ENCODE measurements at places on chromosomes 4 and X.
A peak's percentile ranks its signal among the peaks of the same experiment; 100 is the strongest.

DNA sequence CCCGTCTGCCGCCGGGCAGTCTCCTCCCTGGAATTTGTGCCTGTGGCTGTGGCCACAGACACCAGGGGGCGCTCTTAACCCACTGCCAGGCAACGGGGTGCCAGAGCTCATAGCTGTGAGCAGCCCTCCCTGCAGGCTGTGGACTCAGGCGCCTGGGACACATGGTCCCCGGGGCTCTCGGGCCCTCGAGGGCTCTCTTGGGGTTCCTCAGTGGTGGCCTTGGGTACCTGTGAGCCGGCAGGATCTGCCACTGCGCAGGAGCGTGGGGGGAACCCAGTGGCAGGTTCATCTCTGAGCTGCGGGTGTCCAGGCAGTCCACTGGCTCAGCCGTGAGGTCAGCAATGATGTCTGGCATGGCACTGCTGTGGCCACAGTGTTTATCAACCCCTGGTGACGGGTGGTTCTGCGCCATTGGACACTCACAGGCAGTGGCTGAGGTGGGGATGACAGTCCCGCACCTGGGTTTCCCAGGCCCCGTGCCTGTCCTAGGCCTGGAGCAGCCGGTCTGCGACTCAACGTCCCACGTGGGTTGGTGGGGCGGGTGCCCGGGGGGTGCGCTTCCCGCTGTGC lies 37.2 kb downstream of the PCGF3 start:
- no peak for DNase-seq

DNA sequence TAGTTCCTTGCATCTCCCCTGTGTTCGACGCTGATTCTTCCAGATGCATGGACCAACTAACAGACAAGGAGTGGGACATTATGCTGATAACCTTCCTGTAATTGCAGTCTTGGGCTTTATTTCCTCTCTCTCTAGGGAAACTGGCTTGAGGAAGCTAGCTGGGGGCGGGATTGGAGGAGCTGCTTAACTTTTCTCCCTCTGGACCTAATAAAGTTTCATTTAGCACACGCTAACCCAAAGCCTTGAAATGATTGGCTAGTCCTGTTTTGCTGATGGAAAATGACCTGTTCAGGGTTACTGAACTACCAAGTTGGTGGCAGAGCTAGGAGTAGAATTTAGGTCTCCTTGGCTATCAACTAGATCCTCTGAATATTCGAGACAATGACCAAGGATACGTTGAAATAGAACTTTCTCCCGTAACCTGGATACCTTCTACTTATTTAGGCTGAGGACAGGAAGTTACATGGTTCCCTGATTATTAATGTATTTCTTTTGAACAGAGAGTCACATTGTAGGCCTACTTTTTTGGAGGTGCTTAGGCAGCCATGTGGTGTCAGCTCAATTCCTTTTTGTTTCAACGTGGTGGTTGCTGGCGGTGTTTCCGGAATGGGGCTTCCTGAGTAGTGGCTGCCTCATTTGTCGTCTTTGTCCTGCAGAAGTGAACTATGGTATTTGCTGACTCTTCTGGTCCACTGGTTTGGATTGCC lies 2.0 kb downstream of the PGK1 start:
- DNase-seq, result no peak

GRCh38 chr4:40058121-40058520 lies 1.5 kb downstream of the N4BP2 start:
- DNase-seq, result no peak

DNA sequence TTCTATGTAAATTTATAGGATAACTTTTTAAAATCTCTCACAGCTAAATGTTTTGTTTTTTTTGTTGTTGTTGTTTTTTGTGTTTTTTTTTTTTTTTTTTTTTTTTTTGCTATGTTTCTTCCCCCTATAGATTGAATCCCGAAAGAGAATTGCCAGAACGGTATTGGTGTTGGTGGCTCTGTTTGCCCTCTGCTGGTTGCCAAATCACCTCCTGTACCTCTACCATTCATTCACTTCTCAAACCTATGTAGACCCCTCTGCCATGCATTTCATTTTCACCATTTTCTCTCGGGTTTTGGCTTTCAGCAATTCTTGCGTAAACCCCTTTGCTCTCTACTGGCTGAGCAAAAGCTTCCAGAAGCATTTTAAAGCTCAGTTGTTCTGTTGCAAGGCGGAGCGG lies 4.1 kb downstream of the BRS3 start:
- DNase-seq, result no peak

GRCh38 chrX:49071877-49072711 lies 1.7 kb downstream of the PRAF2 start:
- DNase-seq, result peak; percentile 49

DNA sequence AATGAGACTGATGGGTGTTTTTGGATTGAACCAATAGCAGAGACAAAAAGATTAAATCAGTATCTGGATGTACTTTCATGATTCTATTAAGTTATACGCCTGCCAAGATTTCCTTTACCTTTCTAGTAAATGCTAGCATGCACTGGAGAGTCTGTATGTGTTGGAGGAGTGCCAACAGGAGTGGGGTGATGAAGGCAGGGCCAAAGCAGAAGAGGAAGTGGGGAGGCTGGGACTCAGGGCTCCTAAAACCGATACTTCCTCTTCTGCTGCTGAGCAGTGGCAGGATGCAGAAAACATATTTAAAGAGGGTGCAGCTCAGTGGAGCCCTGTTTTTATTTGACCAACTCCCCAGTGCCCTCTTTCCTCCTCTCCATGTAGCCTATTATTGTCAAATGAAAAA lies 5.6 kb downstream of the CYSLTR1 start:
- DNase-seq, result no peak

GRCh38 chr4:111417521-111417920 lies 727.7 kb upstream of the FAM241A start:
- no peak for DNase-seq

DNA sequence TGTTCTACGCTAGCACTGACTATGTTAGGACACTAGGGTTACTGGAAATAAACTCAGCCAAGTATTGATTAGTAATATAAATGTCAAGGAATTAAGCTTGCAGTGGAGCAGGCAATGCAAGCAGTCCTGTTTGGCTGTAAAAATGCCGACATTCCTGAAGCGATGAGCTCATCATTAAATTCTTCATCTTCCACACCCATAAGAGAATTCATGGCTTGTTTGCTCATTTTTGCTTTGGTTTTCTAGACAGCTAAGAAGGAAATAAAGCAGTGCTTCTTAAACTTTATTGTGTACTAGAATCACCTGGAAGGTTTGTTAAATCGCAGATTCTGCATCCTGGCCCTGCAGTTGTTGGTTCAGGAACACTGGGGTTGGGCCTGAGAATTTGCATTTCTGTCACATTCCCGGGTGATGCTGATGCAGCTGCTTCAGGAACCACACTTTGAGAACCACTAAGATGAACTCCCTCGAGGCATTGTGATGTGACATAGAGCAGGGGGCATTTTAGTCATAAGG lies 17.8 kb downstream of the ANXA3 start:
- DNase-seq, result no peak

DNA sequence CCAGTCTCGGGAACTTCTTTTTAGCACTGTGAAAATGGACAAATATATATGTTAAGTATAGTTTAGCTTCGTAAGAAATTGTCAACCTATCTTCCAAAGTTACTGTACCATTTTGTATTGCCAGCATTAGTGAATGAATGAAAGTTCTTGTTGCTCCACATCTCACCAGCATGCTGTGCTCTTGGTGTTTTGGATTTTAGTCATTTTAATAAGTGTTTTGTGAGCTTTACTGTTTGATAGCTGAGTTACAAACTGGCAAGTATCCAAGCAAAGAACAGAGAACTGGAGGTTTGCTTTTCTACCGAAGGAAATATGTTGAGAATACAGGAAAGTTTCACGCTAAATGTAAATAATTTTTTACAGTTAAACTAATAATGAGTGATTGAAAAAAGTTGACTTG lies 33.0 kb downstream of the SNCA start:
- no peak for DNase-seq

Measured in thoracic aorta (tissue), 2 donors.